LNCaP clone FGC (cell line): ENCODE measurements at places on chromosomes 5 and 9.
A peak's percentile ranks its signal among the peaks of the same experiment; 100 is the strongest.

- no peak for DNase-seq
These were observed 197.1 kb downstream of the CDH18 start for GRCh38 chr5:19790829-19791466.

DNA sequence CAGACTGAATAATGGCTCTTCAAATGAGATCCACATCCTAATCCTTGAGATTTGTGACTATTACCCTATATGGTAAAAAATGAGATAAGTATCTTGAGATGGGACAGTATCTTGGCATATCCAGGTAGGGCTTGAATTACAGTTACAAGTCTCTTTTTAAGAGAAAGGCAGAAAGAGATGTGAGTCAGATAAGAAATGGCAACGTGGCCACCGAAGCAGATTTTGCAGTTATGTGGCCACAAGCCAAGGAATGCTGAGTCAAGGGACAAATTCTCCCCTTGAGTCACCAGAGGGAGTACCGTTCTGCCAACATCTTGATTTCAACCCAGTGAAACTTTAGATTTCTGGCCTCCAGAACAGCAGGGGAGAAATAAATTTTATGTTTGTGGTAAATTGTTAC lies 1983.0 kb upstream of the C9orf72 start:
- DNase-seq: no peak

DNA sequence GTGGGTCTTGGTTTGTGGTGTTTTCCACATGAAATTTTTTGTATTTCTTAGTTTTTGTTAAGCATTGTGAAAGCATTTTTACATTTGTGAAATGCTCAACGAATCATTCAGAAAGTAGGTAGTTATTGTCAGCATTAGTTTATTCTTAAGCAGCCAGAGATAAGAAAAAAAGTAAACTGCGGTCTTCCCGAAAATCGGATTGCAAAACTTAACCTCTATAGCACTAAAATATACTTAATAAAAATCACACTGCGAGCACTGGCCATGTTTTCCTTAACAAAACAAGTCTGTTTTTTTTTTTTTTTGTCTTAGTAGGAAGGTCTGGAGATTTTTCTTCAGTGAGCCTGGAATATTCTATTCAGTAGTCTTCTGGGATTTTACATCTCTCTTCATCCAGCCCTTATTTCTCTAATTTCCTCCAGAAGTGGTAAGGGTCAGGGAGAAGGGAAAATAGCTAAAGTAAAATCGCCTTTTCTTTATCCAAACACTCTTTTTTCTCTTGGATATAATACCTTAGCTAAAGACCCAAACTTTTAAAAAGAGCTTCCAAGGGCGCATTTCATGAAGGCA lies 289.9 kb downstream of the DMAC1 start:
- DNase-seq: no peak

- DNase-seq: no peak
These were observed 128.6 kb downstream of the MYO10 start for GRCh38 chr5:16807547-16807864.

- DNase-seq: peak; percentile 18
These were observed 15.0 kb downstream of the TLX3 start for GRCh38 chr5:171323806-171324632.

DNA sequence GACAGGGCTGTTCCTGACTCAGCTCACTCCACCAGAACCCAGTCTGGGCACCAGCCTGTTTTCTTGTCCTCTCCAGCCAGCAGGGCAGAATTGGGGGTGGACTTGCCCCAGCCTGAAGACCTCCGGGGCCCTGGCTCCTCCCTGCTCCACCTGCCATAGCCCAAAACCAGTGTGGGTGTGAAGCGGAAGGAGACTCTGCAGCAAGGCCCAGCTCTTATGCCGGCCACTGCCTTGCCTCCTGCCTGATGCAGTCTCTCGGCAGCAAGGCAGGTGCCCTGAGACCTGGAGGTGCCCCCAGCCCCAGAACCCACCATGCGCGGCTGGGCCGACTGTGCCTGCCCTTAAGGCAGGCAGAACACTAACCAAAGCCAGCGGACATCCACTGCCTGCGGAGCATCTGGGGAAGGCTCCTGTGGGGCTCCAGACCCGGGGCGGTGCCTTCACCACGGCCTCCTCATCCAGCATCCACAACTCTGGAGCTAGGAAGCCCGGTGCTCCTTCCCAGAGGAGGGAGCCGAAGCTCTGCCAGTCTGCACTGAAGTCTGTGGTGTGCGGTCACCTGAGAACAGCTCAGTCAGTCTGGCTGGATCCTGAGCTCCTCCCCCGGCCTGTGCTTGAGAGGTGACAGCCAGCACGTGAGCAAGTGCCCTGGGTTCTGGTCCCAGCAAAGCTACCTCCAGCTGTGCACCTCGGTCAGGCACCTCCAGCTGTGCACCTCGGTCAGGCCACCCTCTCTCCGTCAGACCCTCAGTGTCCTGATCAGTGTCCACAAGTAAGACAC lies 116.7 kb downstream of the ADAMTS2 start:
- DNase-seq: no peak

DNA sequence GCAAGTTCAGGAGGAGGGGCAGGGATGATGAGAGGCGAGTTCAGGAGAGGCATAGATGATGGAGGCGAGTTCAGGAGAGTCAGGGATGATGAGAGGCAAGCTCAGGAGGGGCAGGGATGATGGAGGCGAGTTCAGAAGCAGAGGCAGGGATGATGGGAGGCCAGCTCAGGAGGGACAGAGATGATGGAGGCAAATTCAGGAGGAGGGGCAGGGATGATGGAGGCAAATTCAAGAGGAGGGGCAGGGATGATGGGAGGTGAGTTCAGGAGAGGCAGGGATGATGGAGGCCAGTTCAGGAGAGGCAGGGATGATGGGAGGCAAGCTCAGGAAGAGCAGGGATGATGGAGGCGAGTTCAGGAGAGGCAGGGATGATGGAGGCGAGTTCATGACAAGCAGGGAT lies 17.8 kb upstream of the SPOCK1 start:
- no peak for DNase-seq

- no peak for DNase-seq
These were observed 311.1 kb upstream of the CLINT1 start for GRCh38 chr5:158170060-158170459.

DNA sequence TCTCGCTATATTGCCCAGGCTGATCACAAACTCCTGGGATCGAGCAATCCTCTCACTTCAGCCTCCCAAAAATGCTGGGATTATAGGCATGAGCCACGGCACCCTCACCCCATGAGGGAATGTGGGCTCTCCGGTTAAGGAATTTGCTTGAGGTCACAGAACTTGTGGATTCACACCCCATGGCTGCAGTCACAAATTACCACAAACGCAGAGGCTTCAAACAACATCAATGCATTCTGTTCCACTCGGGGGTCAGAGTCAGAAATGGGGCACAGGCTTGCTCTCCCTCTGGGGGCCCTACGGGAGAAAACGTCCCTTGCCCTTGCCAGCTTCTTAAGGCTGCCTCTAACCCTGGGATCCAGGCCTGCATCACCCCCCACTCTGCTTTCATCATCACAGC lies 12.2 kb upstream of the SPINK4 start:
- no peak for DNase-seq

DNA sequence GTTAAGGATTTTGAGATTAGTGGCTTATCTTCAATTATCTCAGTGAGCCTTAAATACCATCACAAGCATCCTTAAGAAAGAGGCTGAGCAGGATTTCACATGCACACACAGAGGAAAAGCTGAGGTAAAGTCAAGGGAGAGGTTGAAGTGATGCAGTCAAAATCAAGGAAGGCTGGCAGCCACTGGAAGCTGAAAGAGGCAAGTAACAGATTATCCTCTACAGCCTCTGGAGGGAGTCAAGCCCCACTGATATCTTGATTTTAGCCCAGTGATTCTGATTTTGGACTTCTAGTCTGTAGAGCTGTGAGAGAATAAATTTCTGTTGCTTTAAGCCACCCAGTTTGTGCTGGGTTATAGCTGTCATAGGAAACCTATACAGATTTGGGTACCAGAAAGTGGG lies 80.1 kb downstream of the ANKRD31 start:
- no peak for DNase-seq

- DNase-seq: no peak
These were observed 30.2 kb downstream of the CYSTM1 start for GRCh38 chr5:140205216-140205615.

DNA sequence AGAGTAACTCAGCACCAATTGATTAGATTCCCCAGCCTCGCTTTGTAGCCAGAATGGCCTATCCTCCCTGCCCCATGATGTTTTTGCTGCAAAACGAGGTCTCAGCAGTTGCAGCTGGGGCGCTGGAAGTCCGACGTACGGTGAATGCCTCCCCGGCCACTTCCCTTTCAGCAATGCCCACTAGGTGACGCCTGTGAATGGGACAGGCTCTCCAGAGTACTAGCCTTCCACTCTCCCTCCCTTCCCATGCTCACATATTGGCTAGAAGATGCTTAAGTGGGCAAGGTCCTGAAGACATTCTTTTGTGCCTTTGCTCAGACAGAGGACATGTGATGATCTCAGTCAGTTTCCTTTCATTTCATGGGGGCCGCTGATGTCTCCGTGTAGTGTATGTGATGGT lies 50.8 kb downstream of the DMRT2 start:
- DNase-seq: peak; percentile 7

- no peak for DNase-seq
These were observed 511.1 kb upstream of the BRINP1 start for GRCh38 chr9:119880361-119880760.

DNA sequence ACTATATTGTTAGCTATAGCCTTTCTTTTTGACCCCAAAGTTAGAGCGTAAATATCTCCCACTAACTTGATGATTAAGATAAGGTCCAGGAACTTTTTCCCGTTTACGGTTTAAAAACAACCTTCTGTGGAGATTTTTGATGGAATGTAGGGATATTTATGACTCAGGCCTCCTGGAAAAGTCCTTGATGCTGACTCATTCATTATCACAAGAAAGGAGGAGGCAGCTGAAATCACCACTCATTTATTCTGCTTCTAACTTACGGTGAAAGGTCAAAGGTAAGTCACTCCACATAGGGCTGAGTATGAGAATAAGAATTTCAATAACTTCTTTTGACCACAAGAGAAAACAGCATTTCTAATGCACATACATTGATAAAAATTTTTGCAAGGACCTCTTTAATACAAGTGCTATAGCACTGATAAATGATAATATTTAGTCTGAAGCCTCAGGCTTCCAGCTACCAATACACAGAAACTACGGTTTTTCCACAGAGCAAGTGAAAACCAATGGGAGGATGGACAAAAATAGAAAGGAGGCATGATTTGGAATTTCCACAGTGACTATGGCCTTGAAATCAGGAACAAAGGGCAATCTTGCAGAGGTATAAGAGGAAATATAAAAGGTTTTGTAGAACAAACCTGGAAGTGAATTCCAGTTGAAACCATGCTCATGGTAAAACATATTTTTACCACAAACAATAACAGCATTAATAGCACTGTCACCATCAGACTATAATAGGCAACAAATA lies 146.5 kb downstream of the PPP2R2B start:
- DNase-seq: no peak

GRCh38 chr5:38677636-38678035 lies 121.2 kb upstream of the LIFR start:
- no peak for DNase-seq

- DNase-seq: no peak
These were observed 66.6 kb downstream of the DEPDC1B start for GRCh38 chr5:60633341-60633740.

DNA sequence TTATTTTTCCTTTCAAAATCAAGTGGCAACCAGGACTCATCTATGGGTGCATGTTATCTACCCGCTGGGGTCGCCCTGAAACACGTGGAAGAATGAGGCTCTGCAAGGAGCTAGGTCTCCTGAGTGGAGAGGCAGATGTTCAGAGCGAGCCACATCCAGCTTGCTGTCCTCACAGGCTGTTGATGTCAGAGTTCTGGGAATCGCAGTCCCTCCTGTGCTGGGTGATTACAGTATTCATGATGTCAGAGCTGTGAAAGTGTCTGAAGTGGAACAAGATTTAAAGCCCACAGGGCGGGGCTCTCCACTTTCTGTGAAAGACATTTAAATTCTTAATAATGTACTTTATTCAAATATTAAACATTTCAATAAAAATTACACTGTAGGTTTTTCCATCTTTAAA lies 24.4 kb upstream of the LMX1B start:
- no peak for DNase-seq

GRCh38 chr9:134271338-134272301 lies 54.6 kb upstream of the RXRA start:
- DNase-seq: no peak

GRCh38 chr5:168295574-168296201 lies 4.2 kb downstream of the WWC1 start:
- no peak for DNase-seq
